CD4-positive, CD25-positive, alpha-beta regulatory T cell (primary cell): ENCODE measurements at places on chromosomes 6 and 20.

DNA sequence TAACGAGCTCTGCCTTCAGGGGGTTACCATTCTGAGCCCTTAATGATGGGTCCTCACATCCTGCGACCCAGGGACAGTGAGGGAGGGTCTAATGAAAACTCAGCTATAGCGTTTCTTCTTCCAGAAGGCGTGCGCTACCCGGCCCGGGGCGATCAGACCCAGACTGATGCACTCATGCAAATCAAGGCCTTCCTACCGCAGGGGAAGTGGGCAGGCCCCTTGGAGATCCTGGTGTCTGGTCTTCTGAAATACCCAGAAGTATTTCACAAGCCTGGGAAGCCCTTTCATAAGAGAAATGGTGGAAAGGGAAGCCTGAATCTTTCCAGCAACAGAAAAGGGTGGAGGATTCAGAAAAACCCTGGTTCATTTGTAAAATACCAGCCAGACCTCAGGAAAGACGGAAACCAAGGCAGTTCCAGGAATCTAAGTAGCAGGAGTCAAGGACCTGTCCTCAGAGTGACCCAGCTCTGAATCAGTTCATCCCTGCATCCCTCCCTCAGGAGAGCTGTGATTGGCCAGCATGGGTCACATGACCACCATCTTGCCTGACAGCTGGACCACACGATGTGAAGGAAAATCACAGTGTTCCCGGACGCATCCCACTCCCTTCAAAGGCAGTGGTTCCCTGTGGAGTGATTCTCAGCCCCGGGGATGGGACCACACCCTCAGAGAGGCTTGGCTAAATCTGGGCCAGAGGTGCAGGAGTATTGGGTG lies 12.7 kb downstream of the BFSP1 start:
- no peak for DNase-seq

- no peak for DNase-seq
These were observed 70.3 kb downstream of the ANKEF1 start for GRCh38 chr20:10105046-10105445.

DNA sequence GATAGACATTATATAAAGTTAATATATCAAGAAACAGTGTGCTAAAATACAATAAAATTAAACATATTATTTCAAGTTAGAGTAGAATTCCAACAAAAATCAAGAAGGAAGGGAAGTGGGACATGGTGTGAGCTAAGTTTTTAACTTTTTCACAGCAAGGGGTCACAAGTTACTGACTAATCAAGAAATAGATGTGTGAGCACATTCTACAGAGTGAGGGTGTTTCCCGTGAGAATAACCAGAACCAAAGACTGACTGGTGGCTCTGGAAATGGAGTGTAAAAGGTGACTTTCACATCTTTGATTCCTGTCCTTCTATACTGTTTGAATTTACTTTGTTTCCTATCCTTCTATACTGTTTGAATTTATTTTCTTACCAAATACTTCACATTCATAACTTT lies 206.6 kb downstream of the TASP1 start:
- DNase-seq, result no peak

GRCh38 chr6:119325559-119326265 lies 23.8 kb downstream of the MAN1A1 start:
- DNase-seq, result no peak

DNA sequence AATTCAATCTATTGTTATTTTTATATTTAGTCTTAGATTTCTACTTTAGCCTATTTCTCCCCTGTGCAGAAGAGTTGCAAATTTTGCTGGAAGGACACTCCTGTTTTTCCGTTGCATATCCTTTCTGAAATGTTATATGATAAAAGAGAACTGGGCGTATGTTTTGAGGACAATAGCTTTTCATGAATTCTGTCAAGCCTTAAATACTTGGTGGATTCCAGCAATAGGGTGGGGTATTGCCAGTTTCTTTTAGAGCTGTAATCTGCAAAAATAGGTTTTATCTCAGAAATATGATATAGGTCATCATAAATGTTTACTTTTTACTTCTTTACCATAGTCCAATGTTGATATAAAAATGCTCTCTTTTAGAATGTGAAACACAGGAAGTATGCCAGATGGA lies 42.0 kb downstream of the VTA1 start:
- no peak for DNase-seq

GRCh38 chr6:12232339-12232738 lies 57.8 kb upstream of the EDN1 start:
- DNase-seq, result no peak

DNA sequence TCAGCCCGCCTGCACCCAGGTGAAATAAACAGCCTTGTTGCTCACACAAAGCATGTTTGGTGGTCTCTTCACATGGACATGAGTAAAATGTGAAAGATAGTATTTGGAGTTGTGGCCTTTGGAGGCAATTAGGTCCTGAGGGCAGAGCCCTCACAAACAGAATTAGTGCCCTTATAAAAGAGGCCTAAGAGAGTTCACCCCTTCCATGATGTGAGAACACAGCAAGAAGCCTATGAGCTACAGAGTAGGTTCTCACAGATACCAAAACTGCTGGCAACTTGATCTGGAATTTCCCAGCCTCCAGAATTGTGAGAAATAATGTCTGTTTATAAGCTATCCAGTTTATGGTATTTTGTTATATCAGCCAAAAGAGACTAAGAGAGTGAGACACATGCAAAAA lies 74.5 kb downstream of the TRDN start:
- no peak for DNase-seq

GRCh38 chr6:49528571-49528970 lies 21.9 kb upstream of the C6orf141 start:
- no peak for DNase-seq

DNA sequence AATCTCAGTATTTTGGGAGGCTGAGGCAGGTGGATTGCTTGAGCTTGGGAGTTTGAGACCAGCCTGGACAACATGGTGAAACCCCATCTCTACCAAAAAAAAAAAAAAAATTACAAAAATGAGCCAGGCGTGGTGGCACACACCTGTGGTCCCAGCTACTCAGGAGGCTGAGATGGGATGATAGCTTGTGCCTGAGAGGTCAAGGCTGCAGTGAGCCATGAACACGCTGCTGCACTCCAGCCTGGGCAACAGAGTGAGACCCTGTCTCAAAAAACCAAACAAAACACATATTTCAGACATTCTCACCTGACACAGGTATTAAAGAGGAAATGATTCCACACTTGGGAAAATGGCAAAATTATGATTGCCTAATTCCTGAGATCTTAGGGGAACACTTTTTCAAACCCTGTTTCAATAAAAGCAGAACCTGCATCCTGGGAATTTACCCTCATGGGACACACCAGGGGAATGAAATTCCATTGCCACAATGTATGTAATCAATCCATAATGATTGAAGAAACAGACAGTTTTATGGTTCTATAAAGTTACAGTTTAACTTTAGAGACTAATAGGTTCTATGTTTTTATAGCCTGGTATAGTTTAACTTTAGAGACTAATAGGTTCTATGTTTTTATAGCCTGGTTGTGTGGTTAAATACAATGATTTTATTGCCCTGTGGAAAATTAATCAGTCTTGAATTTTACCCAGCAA lies 29.6 kb upstream of the DNAAF9 start:
- DNase-seq, result no peak

- DNase-seq, result no peak
These were observed 7.9 kb downstream of the MRS2 start for GRCh38 chr6:24410622-24411021.

DNA sequence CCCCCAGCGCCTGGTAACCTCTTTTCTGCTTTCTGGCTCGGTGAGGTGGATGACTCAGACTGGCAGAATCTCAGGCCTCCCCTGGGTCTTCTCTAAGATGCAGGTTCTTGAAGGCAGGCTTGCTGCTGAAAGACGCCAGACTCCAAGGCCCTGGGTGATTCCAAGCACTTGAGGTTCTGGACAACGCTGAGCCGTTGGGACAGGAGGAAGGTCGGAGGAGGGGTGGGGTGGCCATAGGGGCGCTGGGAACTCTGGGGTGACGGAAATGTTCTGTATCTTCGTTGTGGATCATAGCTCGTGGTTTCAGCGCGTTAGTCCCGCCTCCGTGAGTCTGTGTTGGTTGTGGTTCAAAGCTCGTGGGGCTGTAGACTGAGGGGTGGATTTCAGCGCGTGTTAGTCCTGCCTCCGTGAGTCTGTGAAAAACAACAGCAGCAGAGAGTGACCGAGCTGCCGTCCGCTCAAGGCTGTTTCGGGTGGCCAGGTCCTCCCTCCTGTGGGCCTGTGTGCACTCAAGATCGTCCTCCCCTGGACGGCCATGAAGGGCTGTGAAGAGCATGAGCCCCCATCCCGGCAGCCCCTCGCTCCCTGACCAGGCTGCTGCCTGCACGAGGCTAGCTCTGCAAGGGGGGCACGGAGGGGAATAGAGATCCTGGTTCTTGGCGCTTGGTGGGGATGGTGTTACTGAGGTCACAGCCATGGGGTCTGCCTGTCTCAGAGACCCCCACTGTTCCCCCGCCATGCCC lies 7.7 kb downstream of the NTSR1 start:
- peak; percentile 37 for DNase-seq

DNA sequence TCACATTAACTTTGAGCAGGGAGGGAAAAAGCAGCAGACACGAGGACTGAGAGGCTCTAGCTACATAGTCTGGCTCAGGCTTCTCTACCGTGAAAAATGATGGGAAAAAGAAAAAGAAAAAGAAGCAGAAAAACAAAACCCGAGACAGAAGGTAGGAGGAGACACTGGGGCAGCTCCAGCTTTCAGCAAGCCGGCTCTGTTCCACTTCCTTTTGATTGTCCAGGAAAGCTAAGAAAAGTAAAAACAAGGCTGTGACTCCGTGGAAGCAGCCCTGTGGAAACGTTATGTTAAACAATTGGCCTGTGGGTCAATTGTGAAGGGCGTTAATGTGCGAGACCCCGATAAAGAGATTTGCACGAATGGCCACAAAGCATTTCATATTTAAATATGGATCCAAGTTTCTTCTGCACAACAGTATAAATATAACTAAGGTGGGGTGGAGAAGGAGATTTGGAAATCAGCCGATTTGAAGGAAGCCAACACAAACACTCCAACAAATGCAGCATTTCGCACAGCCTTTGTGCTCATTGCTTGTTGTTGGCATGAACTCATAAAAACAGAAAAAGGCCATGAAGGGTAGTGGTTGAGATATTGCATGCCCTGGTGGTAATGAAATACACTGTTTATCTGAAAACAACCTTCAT lies 236.9 kb upstream of the JAG1 start:
- DNase-seq, result no peak

GRCh38 chr6:35425284-35425683 lies 26.9 kb upstream of the FANCE start:
- DNase-seq, result no peak

GRCh38 chr20:62768551-62769287 lies 27.6 kb upstream of the MRGBP start:
- DNase-seq, result no peak

GRCh38 chr20:44765701-44766347 lies 20.2 kb downstream of the KCNK15 start:
- no peak for DNase-seq

DNA sequence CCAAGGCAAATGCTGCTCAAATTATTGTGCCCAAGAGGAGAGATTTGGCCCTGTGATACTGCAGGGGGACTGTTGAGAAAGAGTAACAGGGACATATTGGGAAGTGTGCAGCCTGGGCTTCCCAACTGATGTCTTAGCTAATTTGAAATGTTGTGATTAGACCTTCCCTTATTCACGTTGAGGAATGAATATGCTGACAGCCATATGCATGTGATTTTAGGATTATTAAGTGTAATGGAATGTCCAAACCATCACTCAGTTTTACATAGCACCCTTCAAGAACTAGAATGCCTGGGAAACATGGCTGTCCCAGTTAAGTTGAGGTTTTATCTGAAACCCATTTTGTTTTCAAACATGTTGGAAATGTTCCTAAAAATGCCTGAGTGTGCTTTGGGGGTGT lies 81.4 kb downstream of the CARMIL1 start:
- DNase-seq, result no peak

DNA sequence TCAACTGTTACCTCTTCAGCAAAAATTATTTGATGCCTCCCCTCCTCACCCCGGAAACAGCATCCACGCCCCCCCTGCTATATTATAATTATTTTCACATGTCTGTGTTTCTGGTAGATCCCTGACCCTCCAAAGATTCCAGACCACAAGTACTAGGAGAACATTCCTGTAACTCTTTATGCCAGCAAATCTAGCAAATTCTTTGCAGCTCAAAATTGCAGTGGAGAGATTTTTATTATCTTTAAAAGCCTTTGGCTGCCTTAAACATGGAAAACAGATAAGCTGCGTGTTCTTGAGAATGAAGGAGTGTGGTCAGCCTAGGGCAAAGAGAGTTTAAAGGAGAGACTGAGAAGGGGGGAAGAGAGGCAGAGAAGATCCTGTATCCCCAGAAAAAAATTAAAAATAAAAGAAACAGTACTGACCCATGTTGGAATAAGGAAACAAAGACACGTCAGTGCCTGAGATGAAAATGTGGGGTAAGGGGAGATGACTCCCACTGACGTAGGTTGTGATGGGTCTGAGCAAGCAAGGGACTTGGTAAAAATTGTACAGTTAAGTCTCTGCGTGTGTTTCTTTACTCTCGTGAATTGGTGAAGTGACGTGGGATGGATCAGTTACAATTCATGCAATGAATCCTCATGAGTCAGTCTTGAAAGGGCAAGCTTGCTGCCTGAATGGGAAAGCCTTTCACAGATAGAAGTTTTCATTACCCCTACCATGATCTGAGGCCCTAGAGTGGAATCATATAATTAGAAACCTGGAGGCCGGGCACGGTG lies 8.3 kb downstream of the ID4 start:
- no peak for DNase-seq

GRCh38 chr20:44027343-44028002 lies 112.8 kb downstream of the TOX2 start:
- DNase-seq, result no peak

- no peak for DNase-seq
These were observed 158.7 kb downstream of the SCML4 start for GRCh38 chr6:107665382-107665781.

GRCh38 chr20:19047951-19048296 lies 164.5 kb upstream of the SLC24A3 start:
- DNase-seq, result no peak

GRCh38 chr6:129356129-129356528 lies 353.8 kb downstream of the ARHGAP18 start:
- no peak for DNase-seq

DNA sequence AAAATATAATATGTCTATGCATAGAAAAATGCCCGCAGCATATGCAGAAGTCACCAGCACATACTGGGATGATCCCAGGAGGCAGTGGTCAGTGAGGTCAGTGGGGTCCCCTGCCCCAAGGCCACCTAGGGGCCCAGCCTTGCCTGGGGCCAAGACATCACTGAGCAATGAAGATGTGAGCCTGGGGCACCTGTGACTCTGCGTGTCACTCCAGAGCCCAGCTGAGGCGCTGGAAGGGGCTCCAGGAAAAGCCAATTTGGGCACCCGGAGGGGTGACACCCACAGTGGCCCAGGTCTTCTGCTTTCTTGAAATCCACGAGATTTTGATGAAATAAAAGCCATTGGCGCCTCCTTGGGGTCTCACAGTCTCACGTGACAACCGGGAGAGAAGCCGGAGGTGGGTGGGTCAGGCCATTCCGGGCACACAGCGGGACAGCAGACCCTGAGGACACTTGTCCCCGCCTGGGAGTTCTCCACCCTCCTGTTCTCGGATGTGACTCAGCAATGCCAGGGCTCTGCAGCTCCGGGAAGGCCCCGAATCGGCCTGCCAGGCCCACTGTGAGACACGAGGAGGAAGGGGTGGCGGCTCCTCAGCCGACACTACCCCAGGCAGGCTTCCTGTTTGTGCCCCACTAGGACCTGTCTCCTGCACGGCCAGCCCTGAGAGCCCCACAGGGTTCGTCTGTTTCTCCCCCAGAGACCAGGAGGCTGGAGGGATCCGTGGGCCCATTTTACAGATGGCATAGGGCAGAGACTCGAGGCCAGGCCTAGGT lies 24.4 kb upstream of the SLCO4A1 start:
- DNase-seq, result peak; percentile 35

GRCh38 chr20:62772990-62773844 lies 23.1 kb upstream of the MRGBP start:
- DNase-seq, result no peak

- DNase-seq, result no peak
These were observed 1.0 kb downstream of the OOEP start for GRCh38 chr6:73368675-73369074.
